ENCODE measurements at places on chromosomes 16 and 17.

- no peak for DNase-seq
These were observed 24.0 kb upstream of the CIBAR2 start for GRCh38 chr16:85136213-85136701.

GRCh38 chr17:17682293-17682736, 1.1 kb downstream of the RAI1 start:
- no peak for DNase-seq

DNA sequence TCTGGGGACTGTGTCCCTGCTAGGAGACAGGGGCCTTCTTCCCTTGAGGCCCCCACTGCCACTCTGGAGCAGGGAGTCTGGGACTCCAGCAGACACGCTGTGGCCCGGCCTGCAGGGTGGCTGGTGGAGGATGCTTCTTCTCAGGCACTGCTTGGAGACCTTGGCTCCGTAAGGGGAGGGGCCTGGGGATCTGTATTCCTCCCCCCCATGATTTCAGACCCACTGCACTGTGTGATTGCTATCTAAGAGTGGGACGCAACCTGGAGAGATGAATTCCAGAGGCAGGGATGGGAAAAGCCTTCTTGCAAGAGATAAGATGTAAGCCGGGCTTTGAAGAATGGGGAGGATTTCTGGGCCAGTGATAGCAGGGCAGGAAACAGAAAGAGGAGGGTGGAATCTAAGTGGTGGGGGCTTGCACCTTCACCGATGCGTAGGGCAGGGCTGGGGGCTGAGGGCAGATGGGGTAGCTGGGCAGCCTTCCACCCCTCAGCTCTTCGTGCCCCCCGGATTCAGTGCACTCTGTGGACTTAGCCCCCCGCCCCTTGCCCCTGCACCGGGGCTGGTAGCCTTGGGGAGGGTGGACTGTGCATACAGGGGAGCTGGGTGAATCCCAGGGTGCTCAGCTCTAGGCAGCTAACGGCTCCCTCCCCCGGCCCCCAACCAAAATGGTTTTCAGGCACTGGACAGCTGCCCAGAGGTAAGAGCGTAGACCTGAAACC, 5.2 kb upstream of the GSE1 start:
- DNase-seq = no peak

- no peak for DNase-seq
These were observed 33.1 kb upstream of the CCL22 start for GRCh38 chr16:57325458-57325857.

DNA sequence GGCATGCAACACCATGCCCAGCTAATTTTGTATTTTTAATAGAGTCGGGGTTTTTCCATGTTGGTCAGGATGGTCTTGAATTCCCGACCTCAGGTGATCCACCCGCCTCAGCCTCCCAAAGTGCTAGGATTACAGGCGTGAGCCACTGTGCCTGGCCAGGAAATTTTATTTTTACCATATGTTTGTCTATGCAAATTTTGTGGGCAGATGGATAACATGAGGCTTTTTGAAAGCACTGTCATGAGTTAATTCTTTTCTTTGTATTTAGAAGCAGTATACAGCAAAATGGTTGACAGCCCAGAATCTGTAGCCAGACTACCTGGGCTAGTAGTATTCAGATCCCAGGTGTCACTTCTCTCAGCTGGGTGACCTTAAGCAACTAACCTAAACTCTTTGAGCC, 8.5 kb upstream of the KPNB1 start:
- DNase-seq = no peak

- no peak for DNase-seq
These were observed 55.1 kb downstream of the ZNRF1 start for GRCh38 chr16:75053791-75054555.

DNA sequence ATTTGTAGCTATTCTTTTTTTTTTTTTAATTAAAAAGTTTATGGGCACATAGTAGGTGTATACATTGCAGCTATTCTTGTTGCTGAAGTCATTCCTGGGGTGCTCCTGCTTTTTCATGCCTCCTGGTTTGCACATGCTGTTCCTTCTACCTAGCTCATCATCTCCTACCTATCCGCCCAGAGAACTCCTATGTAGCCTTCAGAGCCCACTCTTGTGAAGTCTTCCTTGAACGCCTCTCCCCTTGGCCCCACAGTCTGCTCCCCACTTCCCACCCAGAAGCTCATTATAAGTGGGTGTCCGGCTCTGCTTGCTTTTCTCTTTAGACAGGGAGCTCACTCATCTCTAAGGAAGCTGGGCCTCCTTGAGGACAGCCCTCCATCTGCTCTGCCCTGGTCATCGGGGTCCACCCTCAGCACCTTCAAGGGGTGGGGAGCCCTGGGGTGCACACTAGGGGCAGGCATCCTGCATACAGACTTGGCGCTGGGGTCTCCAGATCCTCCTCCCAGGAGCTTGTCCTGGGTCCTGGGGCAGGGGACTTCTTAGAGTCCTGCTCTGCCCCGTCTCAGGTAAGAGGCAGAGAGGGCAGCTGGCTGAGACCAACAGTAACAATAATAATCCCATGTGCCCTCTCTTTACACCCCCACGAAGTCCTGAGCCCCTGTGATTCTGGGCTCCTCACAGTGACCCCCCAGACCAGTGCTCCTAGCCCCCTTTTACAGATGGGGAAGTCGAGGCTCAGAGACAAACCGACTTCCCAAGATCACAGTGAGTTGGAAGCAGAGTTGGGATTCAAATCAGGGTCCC, 3.5 kb upstream of the B9D1 start:
- no peak for DNase-seq

DNA sequence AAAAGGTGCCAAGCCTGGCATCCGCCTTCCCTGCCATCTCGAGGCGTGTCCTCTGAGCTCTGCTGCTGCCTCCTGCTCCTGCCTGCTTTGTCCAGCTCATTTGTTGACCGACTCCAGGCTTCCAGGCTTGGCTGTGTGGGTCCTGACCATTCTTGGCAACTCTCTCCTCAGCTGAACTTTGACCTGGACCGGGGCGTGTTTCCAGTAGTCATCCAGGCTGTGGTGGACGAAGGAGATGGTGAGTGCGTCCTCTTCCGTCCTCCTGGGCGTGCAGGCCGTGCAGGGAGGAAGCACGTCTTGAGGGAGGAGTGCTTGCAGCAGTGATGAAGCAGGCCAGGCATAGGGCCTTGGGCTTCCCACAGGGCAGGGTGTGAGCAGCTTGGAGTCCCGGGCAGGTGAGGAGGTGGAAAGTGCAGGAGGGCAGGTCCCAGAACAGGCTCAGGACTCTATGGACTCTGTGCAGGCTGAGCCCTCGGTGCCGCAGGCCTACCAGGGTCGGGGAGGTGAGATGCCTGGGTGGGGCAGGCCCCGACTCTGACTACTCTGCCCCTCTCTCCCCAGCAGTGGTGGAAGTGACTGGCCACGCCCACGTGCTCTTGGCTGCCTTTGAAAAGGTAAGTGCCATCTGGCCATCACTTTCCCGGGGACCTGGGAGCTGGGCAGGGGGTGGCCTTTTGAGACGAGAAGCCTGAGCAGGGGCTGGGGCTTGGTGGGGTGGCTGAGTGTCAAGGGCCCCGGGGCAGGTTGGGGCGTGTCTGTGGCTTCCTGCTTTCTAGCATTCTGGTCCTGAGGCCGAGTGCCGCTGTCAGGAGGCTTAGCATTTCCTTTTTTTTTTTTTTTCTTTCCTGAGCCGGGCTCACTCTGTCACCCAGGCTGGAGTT, 28.6 kb upstream of the NUDT16L1 start:
- no peak for DNase-seq

DNA sequence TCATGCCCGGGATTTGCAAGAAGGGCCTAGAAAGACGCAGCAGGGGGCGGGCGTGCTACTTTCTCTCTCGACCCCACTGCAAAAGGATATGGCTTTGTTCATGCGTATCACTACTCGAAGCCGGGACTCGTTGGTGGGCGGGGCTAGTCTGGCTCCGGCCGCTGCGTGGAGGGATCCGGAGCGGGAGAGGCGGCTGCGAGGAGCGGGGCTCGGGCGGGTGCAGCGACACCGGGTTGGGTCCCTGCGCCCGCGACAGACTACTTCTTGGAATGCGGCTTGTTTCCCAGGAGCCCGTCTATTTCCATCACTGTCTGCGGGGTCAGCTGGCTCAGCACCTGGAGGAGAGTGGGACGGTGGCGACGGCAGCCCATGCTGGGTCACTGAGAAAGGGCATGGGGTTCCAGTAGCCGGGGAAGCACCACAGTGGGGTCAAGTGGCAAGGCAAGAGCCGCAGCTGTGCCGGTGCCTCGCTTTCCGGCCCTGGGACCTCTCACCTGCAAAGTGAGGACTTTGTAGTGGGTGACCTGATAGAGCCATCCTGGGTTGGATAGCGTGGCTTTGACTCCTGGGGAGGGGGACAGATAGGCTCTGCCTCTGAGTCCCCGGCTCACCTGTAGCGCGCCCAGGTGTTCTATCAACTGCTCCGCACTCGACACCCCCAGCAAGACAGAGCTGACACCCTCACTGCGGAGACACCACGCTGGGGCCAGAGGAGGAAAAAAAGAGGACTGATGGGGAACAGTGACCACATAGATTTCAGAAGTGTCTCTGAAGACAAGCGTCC, 6.6 kb downstream of the KCNAB3 start:
- DNase-seq = peak; percentile 36

GRCh38 chr17:82685291-82685690, 13.2 kb downstream of the RAB40B start:
- DNase-seq = no peak

GRCh38 chr17:74373838-74374606, 6.7 kb downstream of the GPR142 start:
- DNase-seq = no peak

GRCh38 chr17:49861150-49861884, 13.4 kb upstream of the TAC4 start:
- DNase-seq = peak; percentile 21

- DNase-seq = no peak
These were observed 28.6 kb upstream of the ITGA3 start for GRCh38 chr17:50027172-50027880.

DNA sequence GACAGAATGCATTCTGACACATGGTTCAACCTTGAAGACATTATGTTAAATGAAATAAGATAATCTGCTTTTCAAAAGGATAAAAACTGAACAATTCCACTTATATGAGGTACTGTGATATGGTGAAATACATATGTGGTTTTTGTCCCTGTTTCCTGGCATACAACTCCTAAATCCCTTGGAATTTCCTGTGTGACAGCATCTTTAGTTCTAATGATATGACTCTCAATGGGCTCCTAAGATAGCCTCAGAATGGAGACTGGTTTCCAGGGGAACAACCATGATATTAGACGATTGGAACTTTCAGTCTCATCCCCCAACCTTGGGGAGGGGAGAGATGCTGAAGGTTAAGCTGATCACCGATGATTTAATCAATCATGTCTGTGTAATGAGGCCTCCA, 37.7 kb upstream of the PHLPP2 start:
- DNase-seq = no peak
